Posterior vena cava (tissue), 2 donors: ENCODE measurements at places on chromosomes 3 and 15. TPM values are rescaled to one million over a fixed set of nuclear protein-coding genes. Genes with fewer than 3 reads are reported as not detected.

DNA sequence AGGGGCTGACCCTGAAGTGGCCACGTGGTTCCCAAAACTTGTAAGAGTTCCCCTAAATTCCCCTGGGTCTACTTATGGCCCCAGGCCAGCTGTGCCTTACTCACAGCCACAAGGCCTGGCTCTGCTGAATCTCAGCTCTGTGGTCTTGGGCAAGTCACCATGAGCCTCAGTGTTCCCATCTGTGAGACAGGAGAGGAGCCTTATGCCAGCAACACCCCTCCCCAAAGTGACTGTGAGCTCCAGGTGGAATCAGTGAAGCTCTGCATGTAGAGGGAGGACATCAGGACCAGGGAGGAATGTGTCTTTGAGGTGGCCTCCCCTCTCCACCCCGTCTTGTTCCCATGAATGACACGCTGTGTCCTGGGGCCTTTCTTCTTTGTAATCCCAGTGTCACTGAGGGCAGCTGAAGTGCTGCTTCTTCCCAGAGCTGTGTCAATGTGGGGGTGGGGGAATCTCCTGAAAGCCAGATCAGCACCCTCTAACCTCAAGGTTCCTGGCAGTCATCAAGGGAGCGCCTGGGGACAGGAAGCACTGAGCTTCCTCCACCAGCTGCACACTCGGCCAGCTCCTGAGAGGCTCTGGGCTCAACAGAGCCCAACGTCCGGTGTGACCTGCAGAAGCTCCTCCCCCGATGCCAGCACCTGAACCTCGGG is 258.9 kb downstream of the UACA start:
- DNase-seq = peak; percentile 91

The P4HTM gene
- 16.4 TPM for total RNA-seq

The MYO1E gene
- total RNA-seq = 193 TPM

GRCh38 chr15:92417716-92418115 is 24.0 kb downstream of the ST8SIA2 start:
- DNase-seq = no peak

The ECT2 gene
- 7.0 TPM for total RNA-seq

GRCh38 chr3:31752305-31753049 is 219.8 kb downstream of the STT3B start:
- no peak for DNase-seq

DNA sequence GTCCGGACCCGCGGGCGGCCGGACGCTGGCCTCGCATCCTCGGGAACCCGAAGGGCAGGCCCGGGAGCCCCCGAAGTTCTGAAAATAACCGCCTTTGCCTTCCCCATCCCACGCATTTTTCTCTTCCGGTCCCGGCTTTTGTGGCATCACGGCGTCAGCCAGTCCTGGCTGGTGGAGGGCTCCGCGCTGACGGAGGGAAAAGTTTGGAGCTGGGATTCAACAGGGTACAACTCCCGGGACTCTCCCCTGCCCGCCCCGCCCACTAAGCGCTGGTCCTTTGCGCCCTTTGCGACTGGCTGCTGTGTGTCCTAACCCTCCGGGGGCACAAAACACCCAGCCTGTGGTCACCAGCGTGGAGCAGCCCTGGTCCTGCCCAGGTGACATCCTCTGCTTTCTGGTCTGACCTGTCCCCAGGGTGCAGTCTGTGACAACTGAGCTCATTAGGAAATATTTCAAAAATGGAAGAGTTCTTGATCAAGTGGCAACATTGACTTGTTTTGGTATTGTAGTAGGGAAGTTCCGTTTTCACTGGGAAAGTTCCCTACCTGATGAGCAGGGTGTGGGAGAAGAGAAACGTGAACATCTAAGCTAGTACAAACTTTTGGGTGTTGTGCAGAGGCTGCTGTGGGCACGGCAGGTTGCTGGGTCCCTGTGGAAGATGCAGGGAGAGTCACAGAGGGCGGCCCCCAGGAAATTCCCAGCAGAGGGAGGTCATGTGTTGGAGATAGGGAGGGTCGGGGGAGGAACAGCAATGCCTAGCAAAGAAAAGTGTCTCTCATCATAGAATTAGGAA is 775 bp downstream of the ARNT2 start:
- no peak for DNase-seq

The FANCD2OS gene
- total RNA-seq = not detected

The GOLGA8R gene
- total RNA-seq = 8.0 TPM

DNA sequence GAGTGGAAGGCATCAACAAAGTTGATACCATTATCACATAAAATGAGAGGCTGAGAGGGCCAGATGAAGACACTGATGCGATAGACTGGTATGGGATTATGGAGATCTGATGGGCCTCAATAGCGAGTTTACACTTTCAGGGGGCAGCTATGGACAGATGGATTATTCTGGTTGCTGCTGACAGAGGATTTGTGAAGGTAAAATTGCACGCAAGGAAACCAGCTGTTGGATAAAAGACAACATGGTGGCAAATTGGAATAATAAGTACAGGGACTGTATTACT is 203.9 kb downstream of the MBNL1 start:
- no peak for DNase-seq

The RPL15 gene
- 1,213 TPM for total RNA-seq

The HCLS1 gene
- total RNA-seq = 72.0 TPM

The MYRIP gene
- 5.8 TPM for total RNA-seq

GRCh38 chr3:2504912-2505311 is 406.2 kb downstream of the CNTN4 start:
- no peak for DNase-seq

The RASGRP1 gene
- 0.60 TPM for total RNA-seq

The RAB7A gene
- 207 TPM for total RNA-seq

- no peak for DNase-seq
Measured at GRCh38 chr3:177646749-177647148, 449.5 kb upstream of the TBL1XR1 start.

- DNase-seq = no peak
Measured at GRCh38 chr3:27213450-27213849, 155.7 kb downstream of the NEK10 start.

GRCh38 chr15:81524496-81524895 is 150.5 kb upstream of the TMC3 start:
- DNase-seq = no peak

DNA sequence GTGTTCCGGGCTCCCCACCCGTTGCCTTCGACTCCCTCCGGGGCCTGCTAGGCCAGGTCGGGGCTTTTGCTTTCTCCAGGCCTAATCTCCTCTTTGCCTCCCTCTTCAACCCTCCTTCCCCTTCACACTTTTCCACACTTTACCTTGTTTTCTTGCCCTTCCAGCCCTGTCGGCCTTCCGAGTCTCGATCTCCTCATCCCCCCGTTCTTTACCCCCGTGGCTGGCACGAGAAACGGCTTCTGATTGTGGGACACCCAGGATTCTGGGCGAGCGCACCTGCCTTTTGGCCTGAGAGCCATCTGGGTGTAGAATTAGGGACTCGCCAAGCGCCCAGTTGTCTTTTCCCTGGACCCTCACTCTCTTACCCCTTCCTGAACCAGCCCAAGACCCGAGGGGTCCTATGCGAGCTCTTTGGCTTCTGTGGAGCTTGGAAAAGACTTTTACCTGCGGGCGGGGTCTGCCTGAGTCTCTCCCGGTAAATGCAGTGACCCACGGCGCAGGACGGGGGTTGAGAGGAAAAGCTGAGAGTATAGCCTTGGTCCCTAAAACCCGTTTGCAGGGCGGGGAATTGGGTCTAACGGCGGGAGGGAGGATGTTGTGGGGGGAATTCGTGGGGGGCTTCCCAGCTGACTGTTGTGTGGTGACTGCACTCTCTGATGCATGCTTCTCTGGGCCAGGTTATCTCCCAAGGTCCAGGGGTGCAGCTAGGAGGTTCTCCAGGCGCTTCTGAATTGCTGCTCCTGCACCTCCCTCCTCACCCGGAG is 5.5 kb upstream of the ONECUT1 start:
- no peak for DNase-seq

The RLBP1 gene
- not detected for total RNA-seq

The OR5H6 gene
- total RNA-seq = not detected

DNA sequence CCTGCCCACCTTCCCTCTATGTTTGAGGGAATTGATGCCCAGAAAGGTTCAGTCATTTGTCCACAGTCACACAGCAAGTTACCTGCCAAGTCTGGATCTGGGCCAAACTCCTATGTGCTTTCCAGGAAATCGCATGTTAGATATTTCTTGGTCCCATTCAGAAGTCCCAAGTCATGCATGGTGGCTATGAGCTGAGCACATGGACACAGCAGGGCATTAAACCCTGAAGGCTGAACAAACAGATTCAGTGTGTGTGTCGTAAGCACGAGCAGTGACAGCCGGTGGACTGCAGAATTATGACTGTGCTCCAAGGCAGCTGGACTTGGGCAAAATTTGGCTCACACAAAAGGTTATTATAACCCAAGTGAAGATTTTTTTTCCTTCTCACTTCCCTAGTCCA is 11.4 kb upstream of the SLC6A6 start:
- DNase-seq = peak; percentile 86

- DNase-seq = no peak
Measured at GRCh38 chr15:74828835-74829234, 2.4 kb downstream of the CPLX3 start.

DNA sequence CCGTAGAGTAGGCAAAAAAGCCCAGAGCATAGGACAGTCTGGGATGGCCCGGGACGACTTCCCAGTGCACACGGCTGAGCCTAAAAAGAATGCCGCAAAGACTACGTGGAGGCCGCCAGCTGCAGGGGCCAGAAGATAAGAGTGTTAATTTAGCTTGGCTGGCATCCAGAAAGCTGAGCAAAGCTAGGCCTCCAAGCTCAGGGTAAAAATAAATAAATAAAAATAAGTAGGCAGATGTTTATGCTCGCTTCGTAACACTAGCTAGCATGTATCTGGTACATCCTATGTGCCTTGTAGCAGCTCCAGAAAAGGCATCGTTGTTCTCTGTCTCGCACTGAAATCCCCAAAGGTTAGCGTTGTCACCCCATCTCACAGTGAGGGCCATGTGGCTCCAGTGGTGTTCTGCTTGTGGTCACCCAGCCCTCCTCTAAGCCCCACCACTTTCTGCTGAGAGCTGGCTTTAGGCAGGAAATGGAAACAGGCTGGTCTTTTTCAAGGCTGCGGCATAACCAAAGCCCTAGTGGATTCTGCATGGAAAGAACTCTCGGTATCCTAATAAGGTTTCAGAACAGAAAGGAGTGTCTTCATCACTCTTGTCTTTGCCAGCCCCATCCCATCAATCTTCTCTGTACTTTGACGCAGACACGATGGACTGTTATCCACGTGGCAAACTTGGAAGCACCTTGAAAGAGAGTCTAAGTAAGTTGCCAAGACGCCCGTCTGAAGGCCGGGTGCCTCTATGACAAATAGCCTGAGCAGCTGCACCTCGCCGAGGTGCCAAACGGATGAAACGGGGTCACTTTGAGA is 58.1 kb upstream of the MEF2A start:
- peak; percentile 91 for DNase-seq

- DNase-seq = no peak
Measured at GRCh38 chr15:100718075-100718980, 115.9 kb downstream of the ASB7 start.

- DNase-seq = no peak
Measured at GRCh38 chr3:115396801-115397200, 226.5 kb upstream of the GAP43 start.

DNA sequence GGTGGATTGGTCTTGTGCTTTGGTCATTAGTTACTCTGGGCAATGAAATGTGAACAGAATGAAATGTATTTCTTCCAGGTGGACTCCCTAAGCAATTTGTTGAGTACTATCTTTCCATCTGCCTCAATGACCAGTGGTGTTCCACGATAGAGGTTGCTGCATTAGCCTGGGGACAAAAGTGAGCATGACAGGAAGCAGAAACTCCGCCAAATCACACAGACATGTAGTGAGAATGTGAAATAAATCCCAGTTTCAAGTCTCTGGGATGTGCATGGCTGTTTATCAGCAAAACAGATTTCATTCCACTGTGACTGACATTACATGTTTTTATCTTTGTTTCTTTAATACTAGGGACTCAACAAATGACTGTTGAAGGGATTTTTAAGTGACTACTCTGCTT is 63.3 kb upstream of the DCBLD2 start:
- DNase-seq = no peak

DNA sequence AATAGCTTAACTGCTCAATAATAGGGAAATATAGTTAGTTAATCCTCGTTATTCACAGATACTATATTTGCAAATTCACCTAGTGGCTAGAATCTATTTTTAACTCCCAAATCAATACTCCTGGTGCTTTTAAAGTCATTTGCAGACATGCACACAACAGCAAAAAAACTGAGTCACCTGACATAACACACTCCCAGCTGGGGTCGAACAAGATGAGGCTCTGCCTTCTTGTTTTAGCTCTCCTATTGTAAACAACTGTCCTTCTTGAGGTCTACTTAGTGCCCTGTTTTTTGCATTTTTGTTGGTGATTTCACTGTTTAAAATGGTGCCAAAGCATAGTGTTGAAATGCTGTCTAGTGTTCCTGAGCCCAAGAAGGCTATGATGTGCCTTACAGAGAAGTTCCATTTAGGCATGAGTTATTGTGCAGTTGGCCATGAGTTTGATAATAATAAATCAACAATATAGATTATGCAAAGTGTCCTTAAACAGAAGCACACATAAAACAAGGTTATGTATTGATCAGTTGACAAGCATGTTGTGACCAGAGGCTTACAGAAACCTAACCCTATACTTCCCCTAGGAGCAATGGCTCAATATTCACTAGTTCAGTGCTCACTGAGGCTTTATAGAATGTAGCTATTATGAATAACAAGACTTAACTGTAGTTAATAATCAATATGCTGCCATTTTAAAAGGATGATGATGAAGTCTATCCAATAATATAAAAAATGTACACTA is 18.6 kb downstream of the MAP3K13 start:
- no peak for DNase-seq

DNA sequence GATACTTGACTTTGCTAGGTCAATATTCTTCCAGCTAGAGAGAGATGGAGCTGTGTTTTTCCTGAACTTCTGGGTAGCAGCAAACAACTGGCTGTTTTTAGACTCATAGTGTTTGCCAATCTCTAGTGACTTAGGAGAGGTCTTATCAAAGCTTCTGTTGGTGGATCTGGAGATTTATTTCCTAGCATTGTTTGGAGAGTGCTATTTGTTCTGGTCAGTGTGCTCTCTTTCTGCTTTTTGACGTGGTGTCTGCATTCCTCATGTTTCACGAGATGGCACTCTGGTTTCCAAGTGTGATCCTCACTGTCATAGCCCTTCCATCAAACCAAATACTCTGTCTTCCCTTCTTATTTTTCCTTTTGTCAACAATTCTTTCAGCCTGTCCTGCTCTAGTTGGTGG is 88.6 kb upstream of the DAZL start:
- no peak for DNase-seq

The GOLGA6L2 gene
- total RNA-seq = not detected

The P2RY13 gene
- total RNA-seq = 2.7 TPM

DNA sequence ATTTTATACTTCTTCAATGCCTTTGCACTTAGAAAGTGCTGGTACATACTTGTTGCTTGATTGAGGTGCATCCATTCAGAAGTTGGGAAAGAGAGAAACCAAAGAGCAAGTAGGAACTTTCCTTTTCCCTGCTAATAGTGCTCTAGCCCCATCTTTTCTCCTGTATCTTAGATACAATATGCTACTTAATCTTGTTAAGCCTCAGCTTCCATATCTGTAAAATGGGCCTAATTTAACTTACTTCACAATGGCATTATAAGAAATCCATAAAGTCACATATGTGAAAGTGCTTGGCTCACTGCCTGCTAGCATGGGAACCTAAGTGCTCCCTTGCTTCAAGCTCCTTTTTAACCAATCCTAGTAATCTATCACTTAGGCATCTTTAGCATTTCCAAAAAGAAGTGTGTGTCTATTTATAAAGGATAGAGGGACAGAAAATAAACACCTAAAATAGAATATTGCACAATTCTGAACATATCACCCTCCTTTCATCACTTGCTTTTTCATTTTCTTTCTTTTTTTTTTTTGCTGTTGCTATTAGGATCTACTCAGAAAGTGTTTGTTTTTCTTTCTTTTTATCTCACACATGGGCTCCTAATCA is 28.1 kb downstream of the KCNAB1 start:
- DNase-seq = no peak

The ADAMTSL3 gene
- total RNA-seq = 13.0 TPM

The SCN11A gene
- 0.29 TPM for total RNA-seq

- no peak for DNase-seq
Measured at GRCh38 chr3:68793759-68794701, 138.3 kb downstream of the TAFA4 start.
